ENCODE measurements at places on chromosomes 7 and 10.

DNA sequence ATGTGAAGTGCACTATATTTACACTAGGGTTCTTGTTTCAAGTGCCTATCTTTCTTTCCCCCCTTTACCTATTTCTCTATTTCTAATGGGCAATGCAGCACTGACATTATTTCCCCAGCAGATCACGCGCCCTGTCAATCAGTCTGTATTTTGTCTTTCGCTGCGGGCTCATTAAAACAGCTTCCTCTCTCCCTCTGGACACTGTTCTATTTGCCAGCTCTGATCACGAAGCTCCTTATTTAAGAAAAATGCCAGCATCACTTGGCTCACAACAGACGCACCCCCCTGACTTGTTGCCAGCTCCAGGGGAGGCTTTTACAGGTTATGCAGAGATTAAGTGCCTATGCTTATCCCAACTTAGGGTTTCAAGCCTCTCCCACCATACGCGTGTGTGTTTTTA, 78.5 kb downstream of the EBF3 start:
- DNase-seq: no peak

DNA sequence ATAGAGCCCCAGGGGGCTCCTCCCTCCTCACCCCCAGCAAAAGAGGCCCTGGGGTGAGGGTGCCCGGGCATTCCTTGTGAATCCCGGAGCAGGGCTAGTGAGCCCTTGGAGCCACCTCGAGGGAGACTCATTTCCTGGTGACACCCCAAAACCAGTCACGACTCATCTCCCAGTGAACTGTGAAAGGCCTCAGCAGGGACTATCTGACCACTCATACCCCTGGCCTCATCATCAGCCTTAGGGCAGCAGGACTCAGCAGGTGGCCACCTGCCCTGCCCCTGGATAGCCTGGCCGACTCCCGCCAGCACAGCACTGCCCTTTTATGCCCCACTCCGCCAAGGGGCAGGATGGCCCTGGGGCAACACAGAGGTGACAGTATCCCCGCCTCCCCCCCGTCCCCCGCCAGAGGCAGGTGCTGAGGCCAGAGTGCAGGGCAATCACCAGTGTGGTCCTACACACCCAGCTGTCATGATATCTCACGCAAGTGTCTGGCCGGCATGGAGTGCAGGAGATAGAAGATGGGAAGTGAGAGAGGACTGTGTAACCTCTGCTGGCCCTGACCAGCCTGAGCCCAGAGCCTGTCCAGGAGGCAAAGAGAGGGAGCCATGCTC, 3.2 kb downstream of the SNCG start:
- DNase-seq: no peak

GRCh38 chr10:52464368-52465124, 150.5 kb downstream of the DKK1 start:
- DNase-seq: no peak

DNA sequence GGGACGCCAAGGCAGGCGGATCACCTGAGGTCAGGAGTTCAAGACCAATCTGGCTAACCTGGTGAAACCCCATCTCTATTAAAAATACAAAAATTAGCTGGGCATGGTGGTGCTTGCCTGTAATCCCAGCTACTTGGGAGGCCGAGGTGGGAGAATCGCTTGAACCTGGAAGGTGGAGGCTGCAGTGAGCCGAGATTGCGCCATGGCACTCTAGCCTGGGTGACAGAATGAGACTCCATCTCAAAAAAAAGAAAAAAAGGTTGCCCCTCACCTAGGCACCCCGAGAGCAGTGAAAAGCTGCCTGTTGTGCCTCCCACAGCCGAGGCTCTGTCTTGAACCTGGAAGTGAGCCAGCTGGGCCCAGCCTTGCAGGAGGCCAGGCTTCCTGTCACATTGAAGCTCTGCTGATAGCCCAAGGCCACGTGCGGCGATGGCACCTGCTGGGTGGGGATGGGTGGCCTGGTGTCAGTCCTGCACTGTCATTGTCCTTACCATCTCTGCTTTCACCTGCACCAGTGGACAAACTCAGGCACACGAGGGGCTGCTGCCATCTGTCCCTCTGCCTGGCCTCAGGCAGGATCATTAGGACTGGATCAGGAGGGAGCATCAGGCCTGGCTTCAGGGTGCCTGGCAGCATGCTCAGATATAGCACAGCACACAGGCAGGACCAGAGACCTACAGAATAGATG, 37.8 kb downstream of the DNAJB12 start:
- DNase-seq: no peak

- DNase-seq: no peak
Measured at GRCh38 chr7:158236400-158236799, 351.2 kb downstream of the PTPRN2 start.

GRCh38 chr10:118735294-118735693, 19.5 kb downstream of the CACUL1 start:
- no peak for DNase-seq

- DNase-seq: no peak
Measured at GRCh38 chr10:48926255-48926654, 13.4 kb downstream of the LRRC18 start.

GRCh38 chr7:122626785-122627184, 72.1 kb downstream of the RNF133 start:
- no peak for DNase-seq

- DNase-seq: no peak
Measured at GRCh38 chr7:42210779-42211178, 26.2 kb downstream of the GLI3 start.

GRCh38 chr10:31034098-31034909, 2.6 kb upstream of the ZNF438 start:
- no peak for DNase-seq

- DNase-seq: no peak
Measured at GRCh38 chr7:21544303-21544656, 1.4 kb downstream of the DNAH11 start.

- DNase-seq: no peak
Measured at GRCh38 chr7:39733881-39734632, 110.7 kb downstream of the RALA start.

DNA sequence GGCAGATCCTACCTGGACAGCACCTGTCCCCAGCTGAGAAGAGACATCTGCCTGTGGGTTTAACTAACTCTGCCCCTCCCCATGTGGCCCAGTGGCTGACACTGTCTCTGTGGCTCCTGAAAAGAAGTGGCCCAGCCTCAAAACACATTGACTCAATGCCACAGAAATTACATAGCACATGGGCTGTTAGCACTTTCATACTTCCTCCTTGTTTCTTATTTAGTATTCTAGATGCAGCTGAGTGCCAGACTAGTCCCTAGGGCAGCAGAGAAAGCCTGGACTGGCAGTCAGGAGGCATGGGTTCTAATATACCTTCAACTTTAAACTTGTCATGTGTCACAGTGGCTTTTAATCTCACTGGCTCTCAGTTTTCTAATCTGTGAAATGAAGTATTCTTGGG, 171.0 kb downstream of the TRIL start:
- no peak for DNase-seq

DNA sequence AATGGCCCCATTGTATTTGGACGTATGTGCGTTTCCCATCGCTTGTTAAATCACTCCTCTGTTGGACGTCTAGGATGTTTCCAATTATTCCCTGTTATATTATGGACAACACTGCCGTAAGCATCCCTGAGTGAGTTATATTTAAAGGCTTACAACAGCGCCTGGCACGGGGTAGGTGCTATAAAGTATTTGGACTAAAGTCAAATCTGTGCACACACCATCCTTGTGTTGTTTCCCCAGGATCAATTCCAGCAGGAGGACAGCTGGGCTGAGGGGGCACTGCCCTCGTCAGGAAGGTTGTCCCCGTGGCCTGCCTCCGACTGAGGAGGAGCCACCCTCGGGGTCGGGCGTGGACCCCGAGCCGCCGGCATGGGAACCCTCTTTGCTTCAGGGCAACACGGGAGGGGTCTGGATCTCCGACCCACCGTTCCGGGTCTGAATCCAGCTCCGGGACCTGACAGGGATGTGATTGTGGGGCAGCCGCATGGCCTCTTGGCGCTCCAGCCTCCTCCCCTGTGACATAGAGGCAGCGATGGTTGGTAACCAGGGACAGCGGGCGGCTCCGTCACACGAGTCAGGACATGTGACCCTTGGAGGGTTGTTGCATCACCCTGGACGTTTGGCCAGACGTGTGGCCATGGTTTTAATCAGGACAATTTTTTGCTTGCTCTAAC, 1.5 kb upstream of the JAKMIP3 start:
- DNase-seq: no peak

DNA sequence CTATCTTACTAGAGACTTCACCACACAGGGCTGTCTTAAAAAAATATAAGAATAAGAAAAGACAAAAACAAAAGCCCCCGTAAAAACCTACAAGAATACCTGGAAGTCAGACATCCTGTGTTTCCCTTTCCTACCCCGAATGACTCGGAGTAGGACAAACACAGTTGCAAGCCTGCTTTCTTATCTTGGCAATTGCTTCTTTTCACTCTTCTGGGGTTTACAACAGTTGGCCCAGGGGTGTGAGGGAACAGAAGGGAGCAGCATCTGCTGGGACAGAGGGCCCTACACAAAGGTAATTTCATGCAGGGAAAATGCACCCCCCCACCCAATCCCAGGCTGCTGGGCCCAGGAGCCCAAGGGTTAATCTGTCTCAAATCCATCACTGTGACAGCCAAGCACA, 220.6 kb downstream of the ARHGAP12 start:
- DNase-seq: no peak

GRCh38 chr7:52712938-52713337, 322.5 kb upstream of the POM121L12 start:
- DNase-seq: no peak

DNA sequence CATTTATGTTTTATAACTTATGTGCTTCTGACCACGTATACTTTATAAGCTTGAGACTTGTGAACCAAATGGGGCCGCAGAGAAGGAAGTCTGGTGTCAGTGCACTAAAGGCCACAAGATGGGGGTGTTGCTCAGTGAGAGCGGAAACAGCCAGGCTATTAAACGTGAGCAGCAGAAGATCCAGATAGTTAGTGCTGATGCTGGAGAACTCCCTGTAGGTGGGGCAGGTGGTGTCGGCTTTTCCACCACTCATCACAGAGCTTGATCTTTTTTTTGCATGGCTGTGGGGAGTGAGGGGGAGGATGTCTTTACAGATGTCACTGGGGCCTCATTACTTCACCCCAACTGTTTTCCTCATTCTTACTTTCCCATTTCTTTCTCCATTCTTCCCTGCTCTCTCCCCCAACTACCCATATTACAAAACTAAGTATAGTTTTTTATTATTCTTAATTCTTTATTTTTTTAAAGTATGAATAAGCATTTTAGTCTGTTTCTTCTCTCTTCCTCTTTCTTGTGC, 34.7 kb downstream of the ACADSB start:
- peak; percentile 57 for DNase-seq

GRCh38 chr10:124995605-124996004, 53.7 kb downstream of the ZRANB1 start:
- DNase-seq: no peak

DNA sequence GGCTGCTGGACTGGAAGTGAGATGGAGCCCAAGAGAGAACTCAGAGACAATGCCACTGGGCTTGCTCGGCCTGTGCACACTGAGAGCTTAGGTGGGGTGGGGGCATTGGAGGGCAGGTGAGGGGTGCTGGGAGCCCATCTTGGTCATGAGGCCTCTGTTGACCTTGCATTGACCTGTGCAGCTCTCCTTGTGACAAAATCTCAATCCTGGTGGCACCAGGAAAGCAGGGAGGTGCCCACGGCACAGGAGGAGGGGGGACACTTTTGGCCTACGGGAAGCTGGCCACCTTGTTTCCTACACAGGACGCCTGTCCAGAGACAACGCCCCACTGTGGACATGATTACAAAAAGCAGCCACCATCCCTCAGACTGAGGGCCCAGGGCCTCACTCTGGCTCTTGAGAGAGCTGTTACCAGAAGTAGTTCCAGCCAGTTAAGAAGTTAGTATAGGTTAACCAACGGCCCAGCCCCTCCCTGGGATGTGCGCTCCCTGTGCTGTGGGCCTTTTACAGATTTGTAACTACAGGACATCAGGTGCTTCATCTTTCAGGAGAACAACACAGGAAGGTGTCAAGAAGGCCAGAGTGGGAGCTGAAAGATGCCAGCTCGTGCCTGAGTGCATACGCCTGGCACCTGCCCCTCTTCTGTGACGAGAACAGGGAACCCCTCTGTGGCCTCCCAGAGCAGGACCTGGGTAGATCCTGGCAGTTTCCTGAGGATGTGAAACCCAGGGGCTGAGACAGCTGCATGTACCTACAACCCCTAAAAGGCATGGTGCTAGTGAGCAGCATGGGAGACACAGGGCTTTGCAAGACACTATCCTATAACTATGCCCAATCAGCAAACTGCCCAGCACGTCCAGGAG, 10.3 kb downstream of the PKD1L1 start:
- DNase-seq: no peak

GRCh38 chr10:110426294-110427181, 71.2 kb upstream of the DUSP5 start:
- DNase-seq: no peak

- no peak for DNase-seq
Measured at GRCh38 chr10:10782603-10783002, 235.1 kb upstream of the CELF2 start.

DNA sequence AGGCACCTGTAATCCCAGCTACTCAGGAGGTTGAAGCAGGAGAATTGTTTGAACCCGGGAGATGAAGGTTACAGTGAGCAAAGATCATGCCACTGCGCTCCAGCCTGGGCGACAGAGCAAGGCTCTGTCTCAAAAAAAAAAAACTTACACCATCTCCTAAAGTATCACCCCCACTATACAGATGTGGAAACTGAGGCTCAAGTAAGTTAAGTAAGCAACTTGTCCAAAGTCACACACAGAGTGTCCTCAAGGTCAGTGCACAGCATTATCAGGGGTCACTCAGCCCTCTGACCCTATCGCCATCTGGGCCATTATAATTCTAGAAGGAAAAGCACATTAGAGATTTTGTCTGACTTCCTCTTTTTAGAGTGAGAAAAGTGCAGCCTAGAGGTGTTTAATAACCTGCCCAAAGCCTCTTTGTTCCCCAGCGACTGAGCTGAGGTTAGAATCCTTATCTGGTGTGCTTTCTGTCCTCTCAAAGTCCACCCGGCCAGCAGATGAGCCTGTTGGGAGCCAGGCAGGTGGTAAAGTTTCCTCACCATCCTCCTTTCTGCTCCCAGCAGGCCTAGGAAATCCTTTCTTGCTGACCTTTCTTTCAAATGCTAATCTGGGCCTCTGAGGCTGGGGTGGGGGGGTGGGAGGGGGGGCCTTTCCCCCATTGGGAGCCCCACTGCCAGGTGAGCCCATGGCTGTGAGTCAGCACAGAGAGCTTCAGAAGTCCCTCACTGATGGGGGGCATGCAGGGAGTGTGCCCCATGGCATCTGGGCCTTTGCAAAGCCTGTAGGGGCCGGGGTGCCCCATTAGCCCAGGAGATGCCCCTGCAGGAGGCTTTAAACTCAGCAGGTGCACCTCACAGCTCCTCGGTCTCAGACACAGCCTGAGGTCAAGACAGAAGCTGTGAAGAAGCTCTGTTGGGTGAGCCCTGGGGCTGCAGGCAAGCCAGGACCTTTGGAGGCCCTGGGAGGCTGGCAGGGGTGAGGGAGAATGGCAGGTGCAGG, 12.0 kb upstream of the KCNMA1 start:
- no peak for DNase-seq

GRCh38 chr10:102919246-102919959, 1.3 kb downstream of the CNNM2 start:
- no peak for DNase-seq

- DNase-seq: no peak
Measured at GRCh38 chr10:48784031-48784430, 99.4 kb downstream of the WDFY4 start.

Measured in activated CD4-positive, alpha-beta T cell treated with anti-CD3 and anti-CD28 coated beads, Interleukin-2, Interleukin-4, amounts not matched to agents 100 ng/mL and 50 ng/mL, durations not matched to agents 16 hours and 8 hours (primary cell).